ENCODE measurements at places on chromosomes 7 and 10.

- DNase-seq, result no peak
Observed at GRCh38 chr7:85896531-85896930, 709.7 kb upstream of the SEMA3D start.

- no peak for DNase-seq
Observed at GRCh38 chr7:146922782-146923181, 806.2 kb downstream of the CNTNAP2 start.

DNA sequence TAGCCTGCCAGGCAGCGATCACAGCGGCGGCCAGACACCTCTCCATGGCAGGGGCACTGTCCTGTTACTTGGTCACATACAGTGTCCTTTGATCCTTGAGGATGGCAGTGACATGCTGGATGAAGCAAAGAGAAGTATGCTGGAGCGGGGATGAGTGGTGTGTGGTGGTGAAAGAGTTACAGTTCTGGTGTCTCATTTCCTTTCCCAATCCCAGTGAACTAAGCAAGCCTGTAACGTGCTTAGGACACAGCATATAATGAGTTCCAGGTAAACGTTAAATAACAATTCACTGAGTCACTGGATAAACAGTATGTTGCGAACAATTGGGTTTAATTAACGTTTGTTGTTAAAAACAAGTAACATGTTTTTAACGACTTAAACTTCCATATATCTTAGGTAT lies 63.5 kb upstream of the LAMB1 start:
- no peak for DNase-seq

DNA sequence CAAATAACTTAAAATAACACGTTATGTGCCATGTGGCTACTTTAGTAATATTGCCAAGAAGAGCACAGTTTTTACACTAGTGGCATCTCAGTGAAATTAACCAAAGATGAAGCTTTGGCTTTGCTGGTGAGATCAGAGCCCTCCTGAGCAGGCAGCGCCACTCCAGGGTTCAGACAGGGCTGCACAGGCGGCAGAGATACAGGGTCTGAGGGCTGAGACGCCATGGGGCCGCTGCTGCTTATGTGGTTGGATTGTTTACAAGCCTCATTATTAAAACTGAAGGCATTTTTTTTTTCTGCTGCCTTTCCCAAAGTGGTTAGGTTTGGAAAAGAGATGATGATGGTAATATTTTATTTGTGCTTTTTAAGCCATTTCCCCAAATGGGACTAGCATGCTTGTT lies 68.8 kb upstream of the DNAJB6 start:
- no peak for DNase-seq

GRCh38 chr10:30192846-30193608 lies 133.6 kb upstream of the JCAD start:
- no peak for DNase-seq

DNA sequence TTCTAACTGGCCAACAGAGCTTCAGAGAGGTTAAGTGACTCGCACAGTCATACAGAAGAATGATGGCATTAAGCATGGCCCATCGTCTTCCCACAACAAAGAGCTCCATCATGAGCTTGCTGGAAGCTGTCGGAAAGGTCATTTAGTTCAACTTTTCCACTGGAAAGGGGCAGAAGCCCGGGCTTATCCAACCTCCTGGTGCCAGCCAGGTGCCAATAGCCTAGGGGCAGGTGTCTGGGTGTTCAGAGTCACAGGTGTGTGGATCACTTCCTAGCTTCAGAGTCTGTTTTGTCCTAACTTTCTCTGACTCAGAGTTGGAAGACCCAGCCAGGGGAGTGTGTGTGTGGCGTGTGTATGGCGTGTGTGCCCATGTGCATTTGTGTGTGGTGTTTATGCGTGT lies 1.3 kb upstream of the TRPV6 start:
- no peak for DNase-seq

- DNase-seq, result peak; percentile 20
Observed at GRCh38 chr10:6052247-6053221, 9.6 kb downstream of the IL2RA start.

DNA sequence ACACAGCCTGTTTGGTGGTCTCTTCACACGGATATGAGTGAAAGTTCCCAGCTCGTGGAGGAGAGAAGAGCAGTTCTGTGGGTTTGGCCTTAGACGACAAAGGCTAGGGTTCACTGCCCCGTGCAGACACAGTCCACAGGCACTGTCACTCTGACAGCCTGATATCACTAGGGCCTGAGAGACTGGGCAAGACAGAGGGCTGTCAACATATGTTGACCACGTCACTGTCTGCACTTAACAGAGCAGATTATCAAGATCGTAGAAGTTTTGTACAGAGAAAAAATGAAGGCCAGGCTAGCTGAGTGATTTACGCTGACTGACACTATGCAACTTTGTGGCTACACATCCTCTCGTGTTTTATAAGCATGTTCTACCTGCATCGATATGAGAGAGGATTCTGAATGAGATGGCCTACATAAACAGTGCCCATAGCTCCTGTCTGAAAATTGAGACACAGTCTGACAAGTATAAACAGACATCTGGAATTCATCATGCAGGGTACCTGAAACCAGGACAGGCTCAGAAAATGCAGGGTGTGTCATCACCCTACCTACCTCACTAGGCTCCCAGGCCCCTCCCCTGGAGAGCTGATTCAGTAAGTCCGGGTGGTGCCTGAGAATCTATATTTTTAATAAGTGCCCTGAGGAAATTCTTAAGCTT lies 120.0 kb downstream of the SGMS1 start:
- no peak for DNase-seq

- no peak for DNase-seq
Observed at GRCh38 chr10:9253121-9253520, 1198.6 kb downstream of the GATA3 start.

DNA sequence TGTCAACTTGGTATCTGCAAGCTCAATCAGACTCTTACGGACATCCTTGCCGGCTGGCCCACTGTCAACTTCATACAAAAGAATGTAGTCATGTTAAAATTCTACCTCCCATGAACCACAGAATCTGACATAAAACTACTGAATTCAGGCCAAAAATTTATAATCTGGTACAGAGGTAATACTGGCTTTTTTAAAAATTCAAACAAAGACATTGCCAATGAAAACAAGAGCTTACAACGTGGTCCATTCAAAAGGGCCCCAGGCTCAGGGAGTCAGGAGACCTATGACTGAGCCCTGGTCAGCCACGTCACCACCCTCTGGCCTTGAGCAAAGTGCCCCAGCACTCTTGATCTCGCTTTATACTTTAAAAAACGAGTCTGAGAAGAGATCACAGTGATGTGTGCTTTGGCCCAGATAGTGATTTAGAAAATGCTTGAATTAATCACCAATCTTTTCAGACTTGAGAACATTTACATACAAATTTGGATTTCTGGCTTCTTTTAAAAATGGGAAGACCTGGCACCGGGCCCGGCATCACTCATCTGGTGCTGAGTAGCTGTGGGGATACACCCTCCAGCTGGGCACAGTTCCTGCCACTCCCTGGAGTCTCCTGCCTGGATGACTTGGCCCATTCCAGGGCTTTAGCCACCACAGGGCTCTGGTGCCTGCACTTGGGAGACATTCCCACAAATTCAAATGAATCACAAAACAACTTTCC lies 94.1 kb downstream of the PIP4K2A start:
- DNase-seq, result no peak

DNA sequence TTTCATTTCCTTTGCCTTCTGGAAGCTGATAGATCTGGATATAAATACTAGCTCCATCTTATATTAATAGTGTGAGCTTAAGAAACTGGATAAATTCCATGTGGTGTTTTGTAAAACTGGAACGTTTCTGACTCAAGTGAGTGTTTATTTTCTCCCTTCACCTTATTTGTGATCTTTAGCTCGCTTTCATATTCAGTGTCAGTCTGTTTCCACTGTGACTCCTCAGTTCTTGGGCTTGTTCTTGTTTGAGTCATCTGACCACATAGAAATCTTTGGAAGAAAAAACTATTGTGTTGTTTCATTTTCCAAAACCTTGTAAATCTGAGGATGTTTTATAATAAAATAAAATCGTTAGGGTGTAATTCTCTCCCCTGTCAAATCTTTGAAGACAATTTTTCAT lies 186.4 kb downstream of the POLR1F start:
- DNase-seq, result no peak

DNA sequence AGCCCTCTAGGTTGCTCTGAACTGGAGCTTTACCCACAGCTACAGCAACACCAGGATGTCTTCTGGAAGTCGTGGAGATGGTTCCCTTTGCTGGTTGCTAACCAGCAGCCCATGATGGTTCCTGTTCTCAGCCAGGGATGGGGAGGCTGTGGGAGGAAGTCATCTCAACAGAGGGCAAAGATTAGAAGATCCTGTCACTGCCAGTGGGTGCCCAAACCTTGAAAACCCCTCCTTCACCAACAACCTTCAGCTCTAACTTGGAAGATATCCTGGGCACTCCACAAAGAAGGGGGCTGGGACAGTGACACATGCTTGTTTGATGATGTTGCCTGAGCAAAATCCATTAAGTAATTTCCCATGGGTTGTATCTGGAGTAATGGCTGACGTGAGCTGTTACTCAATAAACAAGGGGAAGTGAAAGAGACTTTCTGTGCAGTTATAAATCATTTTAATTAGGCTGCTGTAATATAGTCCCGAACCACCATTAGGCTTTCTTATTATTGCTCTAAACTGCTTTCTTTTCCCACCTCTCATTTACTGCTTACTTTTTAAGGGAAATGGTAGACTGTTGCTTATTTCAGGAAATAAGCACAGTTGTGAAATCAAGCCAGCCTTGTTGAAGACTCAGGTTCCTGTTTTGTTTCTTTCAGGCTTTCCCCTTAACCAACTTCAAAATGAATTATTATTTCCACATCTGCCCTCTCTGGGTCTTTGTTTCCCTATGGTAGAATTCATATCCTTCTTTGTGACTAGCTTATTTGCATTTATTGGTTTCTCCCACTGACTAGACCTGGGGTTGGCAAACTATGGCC lies 124.8 kb downstream of the PPP1R17 start:
- no peak for DNase-seq

DNA sequence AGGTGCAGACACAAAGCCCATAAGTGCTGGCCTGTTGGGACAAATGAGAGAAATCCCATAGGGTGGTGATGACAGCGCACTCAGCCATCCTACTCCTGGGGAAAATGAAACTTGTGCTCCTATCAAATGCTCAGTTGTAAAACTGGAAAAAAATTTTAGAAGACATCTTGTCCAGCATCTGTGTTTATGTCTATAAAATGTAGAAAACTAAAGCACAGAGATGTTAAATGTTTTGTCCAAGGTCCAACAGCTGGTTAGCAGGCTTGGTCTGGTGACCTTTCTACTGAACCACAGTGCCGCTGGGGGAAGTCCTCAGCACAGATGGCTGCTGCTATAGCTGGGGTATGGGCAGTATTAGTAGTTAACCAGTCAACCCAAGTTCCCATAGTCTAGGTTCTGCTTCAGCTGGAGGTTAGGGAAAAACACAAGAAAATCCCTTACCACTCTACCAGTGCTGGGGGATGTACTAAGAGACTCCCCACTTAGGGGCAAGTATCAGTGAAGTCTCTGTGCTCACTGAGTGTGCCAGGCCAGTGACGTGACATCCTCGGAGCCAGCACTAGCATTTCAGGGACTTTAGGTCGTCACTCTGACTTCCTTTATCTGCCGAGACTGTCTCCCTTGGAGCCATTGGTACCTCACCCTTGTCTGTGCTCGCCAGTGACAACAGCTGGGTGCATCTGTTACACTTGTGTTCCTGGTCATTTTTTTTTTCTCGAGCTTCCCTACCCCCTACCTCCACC lies 1.9 kb downstream of the TSPAN33 start:
- no peak for DNase-seq

GRCh38 chr7:42745357-42746059 lies 166.4 kb downstream of the C7orf25 start:
- no peak for DNase-seq

DNA sequence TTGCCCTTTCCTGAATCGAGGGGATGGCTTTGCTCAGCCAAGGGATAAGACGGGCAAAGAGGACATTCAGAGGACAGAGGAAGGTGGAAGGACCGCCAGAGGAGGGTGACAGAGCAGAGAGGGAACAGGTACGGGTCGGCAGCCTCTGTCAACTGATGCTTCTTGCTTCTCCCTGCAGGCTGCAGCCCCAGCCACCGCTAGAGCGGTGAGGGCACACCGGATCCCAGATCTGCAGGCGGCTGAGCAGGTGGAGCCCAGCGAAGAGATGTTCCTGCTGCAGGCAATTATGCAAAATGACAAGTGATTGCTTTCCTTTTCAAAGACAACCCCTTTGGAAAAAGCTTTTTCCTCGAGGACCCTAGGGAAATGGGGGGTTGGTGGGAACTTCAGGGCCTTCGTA lies 181.9 kb upstream of the ANKRD30A start:
- DNase-seq, result no peak

GRCh38 chr7:14688208-14688607 lies 214.3 kb downstream of the DGKB start:
- DNase-seq, result no peak

All from activated gamma-delta T cell (primary cell).